Amniotic stem cell (primary cell): ENCODE measurements at places on chromosomes 3 and 15.

DNA sequence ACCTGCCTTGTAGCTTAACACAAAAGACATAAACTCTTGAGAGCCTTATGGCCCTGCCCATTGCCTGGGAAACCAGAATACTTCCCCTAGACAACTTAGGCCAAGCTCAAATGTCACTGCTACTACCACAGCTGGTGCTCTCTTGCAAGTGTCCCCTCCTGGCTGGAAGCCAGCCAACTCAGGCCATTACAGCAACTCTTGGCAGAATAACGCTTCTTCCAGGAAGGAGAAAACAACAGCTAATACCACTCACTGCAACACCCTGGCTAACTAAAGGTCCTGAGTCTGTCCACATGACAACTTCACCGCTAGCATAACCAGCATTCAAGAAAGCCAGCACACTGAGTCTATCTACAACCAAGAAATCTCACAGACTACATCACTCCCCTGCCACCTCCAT, 5.1 kb upstream of the B4GALT4 start:
- DNase-seq: no peak

GRCh38 chr15:56732135-56732885, 999 bp downstream of the ZNF280D start:
- DNase-seq: peak; percentile 43

DNA sequence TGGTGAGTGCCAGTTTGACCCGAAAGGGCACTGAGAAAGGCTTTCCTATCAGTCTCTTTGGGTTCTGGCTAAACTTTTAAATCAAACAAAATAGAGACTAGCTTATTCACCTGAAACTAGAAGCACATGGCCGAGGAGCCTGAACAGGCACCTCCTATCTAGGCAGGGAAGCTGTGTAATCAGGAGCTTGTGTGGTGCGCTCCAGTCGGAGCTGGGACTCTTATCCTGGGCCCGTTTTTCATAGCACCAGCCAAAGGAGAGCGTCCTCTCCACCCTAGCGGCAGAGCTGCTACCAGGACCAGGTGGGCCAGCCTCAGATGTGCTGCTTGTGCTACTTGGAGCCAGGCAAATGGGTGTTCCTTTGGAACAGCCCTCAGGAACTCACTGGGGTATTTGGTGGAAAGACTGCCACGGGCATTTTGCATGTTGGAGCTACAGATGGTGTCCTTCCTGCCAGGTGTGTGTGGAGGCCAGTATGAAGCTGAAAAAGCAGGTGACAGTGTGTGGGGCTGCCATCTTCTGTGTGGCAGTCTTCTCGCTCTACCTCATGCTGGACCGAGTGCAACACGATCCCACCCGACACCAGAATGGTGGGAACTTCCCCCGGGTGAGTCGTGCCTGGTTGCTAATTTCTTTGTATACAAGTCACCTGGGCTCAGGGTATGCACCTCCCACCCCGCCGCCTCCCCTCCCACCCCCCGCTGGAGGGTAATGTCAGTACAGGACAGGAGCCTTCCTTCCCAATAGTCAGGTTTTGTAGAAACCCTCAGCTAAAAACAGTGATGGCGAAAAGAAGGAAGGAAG, 833 bp downstream of the MAN2A2 start:
- DNase-seq: no peak

DNA sequence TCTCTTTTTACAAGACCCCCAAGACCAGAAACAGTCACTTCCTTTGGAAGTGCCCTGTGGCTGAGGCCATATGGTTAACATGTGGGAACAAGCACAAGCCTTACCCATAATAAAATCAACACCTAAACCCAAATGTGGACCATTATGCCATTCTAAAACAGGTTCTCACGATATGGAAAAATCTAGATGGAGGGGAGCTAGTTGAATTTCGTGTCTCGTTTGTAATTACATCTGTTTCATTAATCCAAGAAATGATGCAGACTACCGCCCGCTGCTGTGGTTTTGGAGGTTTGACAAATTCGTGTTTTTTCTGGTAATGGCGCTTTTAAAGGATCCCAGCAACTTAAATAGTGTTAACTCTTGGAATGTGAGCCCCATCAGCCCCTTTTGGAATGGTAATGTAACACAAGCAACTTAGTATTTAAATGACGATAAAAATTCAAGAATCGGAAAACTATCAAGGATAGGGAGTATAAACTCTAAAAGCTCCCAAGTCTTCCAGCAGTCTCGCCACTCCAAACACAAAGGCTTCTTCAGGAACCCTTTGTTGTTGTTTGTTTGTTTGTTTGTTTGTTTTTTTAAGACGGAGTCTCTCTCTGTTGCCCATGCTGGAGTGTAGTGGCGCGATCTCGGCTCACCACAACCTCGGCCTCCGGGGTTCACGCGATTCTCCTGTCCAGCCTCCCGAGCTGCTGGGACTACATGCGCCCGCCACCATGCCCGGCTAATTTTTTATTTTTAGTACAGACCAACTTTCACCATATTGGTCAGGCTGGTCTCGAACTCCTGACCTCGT, 1.1 kb downstream of the CNBP start:
- no peak for DNase-seq

- no peak for DNase-seq
These were observed 7.0 kb upstream of the TM4SF18 start for GRCh38 chr3:149340310-149340933.

GRCh38 chr3:140766465-140766864, 88.6 kb downstream of the TRIM42 start:
- DNase-seq: no peak

DNA sequence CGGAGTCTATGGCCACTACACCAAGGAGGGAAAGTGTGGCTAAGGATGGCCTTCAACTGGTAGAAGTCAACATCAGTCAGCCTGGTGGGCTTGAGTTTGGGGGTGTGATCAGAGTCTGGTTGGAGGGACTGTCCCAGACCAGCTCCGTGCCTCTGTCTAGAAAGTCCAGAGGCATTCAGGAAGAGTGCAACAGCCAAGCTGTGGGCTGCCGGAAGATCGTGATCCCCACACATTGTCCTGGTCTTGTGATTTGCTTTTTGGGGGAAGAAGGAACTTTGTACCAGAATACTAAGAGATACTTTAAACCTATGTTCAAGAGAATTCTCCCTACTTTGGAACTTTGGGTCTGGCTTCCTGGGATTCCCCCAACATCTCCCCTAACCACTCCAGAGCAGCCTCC, 47.8 kb upstream of the VPS8 start:
- DNase-seq: no peak

DNA sequence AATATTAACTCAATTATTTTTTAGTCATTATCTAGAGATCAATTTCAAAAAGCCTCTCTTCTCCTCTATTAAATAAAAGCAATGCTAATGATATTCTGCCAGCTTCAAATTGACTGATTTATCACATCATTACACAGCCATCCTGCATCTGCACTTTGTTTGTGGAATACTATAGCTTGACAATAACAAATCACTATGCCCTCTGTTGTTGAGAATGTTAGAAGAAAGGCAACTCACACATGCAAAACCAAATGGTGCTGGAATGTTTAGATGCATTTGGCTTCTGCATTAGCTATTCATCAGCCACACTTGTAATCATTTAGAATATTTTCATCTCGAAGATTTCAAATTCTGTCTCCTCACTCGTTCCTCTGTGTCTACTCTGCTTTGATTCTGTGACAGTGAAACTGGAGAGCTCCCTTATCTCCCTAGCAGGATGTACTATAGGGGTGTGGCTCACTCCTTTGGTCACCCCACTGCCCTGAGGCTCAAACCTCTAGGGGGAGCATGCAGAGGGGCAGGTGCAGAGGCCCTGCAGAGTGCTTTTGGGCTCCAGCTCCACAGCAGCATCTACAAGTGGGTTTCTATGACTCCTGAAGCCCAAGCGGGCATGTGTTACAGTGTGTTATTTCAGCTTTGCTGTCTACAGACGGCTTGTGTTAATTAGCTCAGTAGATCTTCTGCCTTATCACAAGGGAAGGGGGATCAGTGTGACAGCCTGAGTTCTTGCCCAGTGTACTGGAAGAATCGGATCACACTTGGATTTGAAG, 454.1 kb upstream of the BCHE start:
- DNase-seq: no peak

DNA sequence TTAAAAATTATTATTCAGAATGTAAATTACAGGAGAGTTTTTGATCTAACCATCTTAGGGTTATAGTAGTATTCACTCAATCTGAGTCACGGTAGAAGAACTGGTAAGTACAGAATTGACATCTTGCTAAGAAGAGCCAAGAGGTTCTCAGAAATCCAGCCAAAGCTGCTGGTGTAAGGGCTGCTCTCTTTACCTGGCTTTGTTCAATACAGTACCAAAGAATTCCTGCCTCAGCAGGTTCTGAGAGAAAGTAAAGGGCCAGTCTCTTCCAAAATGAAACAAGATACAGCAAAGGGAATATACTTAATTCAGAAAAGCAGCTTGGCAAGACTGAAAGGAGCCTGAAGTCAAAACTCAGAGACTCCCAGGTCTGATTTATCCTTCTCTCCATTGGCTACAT, 193.1 kb downstream of the TNIK start:
- no peak for DNase-seq

- no peak for DNase-seq
These were observed 27.4 kb upstream of the CHST2 start for GRCh38 chr3:143092191-143092590.

GRCh38 chr3:13002398-13003124, 70.7 kb downstream of the IQSEC1 start:
- no peak for DNase-seq

DNA sequence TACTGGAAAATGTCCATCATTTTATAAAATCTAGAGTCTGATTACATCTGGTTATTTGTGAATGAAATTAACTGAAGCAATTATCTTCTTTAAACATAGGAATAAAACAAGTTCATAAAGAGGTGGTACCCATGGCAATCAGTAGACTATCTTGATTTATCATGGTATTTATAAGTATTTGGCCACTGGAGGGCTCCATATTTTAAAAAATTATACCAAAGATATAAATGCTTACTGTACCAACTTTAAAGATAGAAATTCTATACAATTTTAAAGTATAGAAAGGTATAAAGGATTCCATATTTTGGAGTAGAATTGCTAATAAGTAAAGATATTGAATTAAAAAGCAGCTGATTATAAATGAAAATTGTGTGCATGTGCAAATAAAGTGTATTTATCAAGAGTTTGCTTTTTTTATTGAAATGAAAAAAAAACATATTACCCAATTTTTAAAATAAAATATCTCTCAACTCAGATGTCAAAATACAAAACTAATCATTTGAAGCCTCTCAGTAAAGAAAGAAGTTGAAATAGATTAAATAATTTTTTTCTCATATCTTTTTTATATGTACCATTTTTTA, 105.3 kb downstream of the BBX start:
- DNase-seq: no peak

GRCh38 chr3:184816614-184817013, 4.6 kb downstream of the VPS8 start:
- DNase-seq: no peak

DNA sequence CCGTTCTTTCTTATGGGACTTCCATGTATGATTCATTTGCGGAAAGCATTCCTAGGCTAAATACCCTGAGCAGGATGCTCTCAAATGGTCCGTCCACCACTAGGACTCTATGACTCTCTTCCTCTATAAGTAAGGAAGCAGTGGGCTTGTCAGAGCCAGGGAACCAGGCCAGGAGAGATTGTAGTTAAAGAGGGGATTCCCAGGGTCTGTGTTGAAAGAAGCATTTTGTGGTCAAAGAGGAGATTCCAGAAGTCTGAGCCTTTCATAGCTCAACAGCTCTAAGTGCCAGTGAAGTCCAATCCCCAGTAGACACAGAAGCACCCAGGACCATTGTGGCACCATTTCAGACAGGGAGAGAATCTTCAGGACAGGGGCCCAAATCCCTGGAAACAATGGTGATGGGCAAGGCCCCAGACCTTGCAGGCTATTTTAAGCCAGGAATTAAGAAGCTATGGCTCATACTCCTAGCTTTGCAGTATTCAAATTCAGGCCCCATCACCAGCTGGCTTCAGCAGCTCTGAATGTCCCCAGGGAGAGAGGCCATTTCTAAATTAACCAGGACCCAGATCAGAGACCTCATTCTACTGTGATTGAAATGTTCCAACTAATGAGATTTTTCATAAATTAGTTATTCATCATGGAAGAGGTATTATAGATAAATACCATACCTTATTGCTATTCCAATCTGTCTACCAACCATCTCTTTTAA, 81.7 kb downstream of the CD47 start:
- peak; percentile 31 for DNase-seq

GRCh38 chr3:179410331-179410730, 40.9 kb downstream of the GNB4 start:
- no peak for DNase-seq

- no peak for DNase-seq
These were observed 21.4 kb upstream of the GPR171 start for GRCh38 chr3:151224268-151224866.

DNA sequence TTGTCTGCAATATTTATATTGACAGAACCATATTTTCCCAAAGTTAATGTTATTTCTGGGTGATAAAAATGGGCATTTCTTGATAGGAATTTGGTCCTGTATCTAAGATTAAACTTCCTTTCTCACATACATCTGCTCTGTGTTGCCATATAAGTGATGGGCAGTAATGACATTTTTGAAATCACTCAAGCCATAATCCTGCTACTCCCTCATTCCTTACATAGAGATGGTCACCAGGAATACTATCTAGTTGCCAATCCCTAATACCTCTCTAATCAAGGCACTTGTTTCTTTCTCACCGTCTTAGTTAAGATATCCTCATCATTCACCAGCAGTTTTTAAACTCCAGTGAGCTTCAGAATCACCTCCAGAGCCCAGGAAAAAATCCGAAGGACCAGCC, 68.4 kb downstream of the FSIP1 start:
- no peak for DNase-seq

- DNase-seq: peak; percentile 64
These were observed 154.1 kb upstream of the GOLIM4 start for GRCh38 chr3:168249550-168250414.

DNA sequence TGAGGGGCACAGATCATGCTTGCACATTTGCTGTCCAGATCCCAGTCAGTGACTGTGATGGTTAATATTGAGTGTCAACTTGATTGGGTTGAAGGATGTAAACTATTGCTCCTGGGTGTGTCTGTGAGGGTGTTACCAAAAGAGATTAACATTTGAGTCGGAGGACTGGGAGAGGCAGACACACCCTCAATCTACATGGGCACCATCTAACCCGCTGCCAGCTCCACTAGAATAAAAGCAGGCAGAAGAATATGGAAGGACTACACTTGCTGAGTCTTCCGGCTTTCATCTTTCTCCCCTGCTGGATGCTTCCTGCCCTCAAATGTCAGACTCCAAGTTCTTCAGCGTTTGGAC, 5.1 kb downstream of the GP9 start:
- no peak for DNase-seq

GRCh38 chr3:176780766-176781165, 416.5 kb downstream of the TBL1XR1 start:
- no peak for DNase-seq
